ENCODE measurements at places on chromosomes 1 and 21.
A peak's percentile ranks its signal among the peaks of the same experiment; 100 is the strongest.

DNA sequence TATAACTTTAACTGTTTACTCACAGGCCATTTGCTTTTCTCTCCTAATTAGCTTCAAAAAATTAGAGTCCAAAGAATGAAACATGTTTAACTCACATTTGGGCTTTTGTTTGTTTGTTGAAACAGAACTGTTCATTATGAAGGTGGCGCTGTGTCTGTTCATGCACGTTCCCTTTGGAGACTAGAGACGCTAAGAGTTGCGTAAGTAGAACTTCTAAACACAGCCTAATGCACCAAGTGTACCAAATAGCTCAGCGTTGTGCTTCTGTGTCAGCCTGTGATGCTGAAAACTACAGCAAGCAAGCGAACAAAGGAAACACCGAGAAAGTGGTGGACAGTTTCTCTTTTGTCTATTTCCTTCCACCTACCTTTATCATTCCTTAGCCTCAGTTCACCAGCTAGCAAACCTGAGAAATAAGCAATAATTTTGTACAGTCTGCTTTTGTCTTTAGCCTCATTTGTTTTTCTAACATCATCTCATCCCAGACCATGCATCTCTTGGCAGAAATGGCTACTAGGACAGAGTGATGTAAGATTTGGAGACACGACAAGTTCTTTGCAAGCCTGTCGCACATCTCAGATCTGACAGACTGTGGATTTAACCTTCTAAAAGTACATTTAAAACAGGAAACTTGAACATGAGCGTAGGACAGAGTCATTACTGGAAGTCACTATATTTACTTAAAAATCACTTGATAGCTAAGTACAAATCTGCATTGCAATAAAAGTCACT is 375.1 kb downstream of the RYR2 start:
- no peak for DNase-seq

DNA sequence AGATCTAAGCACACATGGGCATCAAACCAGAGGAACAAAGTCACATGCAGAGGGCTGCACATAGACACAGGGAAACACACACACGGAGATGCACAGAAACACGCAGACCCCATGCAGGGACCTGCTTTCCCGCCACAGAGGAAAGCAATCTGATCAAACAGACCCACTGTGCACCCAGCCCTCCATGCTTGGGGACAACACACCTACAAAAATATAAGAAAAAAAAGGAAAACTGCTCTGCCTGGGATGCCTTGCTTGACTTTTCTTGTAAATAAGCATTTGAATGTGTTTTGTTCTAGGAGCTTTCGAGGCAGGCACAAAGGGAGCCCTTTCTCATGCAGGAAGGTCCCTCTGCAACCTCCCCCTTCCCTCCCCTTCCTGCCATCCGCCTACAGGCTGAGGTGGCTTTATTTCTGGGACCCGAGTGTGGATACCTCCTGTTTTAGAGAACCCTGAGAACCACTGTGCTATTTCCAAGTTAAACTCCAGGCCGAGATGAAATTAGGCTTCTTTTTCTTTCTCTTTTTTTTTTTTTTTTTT is 3.5 kb upstream of the ICMT start:
- no peak for DNase-seq

DNA sequence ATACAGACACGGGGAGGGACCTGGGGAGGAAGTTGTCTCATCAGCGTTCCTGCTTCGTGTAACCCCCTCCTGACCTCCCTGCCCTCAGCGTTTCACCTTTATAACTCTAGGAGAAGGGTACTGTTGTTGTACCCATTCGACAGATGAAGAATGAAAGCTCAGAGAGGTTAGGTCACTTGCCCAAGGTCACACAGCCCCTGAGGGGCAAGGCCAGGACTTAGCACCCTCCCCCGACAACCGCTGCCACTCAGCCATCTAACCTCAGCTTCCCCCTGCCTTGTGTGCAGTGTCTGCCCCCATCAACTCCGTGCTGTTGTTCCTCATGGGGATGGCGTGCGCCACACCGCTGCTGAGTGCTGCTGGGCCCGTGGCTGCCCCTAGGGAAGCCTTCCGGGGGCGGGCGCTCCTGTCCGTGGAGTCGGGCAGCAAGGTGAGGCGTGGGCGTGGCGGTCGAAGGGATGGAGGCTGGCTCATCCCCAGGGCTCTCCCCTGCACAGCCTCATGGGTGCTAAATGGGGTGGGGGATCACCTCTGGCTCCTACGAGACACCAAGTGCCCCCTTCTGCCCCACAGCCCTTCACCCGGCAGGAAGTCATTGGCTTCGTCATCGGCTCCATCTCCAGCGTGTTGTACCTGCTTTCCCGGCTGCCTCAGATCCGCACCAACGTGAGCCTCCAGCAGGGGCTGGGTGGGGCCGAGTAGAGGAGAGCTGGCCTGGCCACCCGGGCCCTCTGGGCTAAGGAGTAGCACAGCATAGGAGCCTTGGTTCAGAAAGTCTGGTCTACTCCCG is 14.0 kb downstream of the SLC66A1 start:
- DNase-seq: no peak

DNA sequence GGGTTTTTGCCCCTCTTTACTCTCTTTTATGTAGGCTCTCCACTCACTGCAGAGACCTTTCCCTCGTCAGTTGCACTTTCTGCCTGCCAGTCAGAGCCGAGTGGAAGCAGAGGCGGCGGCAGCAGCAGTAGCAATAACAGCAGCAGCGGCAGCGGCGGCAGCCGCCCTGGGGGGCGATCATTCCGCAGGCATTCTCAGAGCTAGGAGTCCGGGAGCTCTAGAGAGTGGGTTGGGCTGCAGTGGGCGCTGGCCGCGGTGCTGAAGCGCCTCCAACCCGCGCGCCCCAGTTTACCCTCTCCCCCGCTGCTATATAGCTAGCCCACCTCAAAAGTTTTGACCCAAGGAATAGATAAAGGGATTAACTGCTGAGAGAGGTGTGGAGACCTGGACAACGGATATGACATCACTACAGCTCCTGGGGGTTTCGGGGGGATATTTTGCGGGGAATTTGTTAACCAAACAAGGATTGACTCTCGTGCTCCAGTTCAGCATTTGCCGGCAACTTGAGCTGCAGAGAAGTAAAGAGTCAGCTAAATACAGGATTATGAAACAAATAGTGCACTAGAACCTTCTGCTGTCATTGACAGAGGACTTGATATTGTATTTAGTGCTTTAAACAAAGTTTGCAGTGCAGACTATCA is at the start of gene OLFM3:
TSS of gene OLFM3 (minus strand) at position 102 of the 641 bp plus-strand sequence.
- peak; percentile 9 for DNase-seq

DNA sequence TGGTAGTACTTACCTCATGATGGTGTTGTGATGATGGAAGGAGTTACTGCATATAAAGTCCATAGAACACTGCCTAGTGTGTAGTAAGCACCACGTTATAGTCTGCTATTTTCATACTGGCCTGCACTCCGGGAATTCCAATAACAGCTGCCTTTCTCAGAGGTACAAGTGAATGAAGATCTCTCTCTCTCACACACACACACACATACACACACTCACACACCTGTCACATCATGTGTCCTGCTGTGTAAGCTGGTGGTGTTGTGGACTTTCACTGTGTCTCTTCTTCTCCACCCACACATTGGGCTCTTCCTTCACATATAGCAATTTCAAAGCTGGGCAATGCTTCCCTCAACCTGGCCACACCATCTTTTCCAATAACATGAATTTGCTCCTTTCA is 33.4 kb upstream of the ST6GALNAC5 start:
- no peak for DNase-seq

DNA sequence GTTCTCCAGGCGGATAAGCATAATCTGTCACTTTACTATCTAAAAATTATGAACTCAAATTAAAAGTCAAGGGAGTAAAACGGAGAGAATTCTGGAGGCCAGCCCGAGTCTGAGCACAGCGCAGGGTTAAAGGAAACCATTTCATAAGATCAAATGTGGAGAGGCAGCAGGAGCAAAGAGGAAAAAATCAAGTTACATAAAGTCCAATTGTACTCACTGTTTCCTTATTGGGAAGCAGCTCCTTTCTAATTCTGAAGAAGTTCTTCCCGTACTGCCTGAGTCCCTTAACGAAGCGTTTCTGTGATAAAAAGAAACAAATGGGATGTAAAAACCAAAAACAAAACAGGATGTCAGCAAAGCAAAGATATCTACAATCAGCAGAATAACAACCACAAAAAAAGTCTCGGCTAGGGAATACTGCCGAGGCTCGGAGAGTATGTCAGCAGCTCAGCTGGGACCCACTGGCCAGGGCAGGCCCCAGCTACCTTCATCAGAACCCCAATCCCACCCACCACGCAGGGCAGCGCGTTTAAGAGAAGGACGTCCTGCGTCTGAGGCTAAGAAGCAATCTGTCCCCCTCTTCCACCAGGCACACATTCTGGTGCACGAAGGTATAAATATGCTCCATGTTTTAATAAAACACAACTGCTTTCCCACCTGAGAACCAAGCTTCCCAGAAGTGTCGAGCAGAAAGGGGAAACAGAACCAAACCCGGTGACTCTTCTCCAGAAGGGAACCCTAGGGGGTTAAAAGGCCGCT is 104.8 kb downstream of the SLC45A1 start:
- DNase-seq: peak; percentile 46

DNA sequence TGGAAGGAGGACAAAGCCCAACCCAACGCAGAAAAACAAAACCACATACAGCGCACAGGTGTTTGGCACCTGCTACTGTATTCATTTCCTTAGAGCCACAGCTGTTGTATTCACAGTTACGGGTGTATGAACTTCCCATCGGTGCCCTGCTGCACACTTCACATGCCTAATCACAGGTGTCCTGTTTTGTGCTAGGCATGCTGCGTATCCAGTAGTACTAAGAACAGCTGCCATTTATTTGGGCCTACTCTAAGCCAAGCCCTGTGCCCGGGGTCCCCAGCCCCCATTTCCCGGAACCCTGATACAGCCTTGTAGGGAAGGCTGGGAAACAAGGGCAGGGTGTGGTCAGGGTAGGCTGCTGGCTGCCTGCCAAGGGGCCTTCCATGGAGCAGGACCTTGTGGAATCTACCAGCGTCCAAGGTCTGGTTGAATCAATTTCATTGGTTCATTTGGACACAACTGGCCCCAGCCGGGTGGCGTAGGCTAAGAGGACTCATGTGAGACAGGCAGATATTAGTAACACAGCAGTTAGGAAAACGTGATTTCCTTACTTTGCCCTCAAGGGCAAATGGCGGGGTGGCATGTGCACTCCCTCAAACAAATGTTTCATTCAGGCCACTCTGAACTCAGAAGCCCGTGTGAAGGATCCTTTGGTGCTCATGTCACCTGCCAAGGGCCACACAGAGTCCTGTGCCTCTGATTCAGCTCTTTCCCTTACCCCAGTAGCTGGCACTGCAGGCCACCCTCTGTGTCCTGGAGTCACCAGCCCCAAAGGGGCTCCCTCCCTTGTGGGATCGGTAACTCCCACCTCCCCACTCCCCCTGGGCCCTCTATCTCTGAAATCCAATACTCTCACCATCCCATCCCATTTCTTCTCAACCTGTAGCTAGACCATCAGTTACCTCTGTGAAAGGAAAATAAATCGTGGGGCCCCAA is 986 bp upstream of the RNF186 start:
- no peak for DNase-seq

GRCh38 chr1:162370161-162370560 is 6.5 kb downstream of the SPATA46 start:
- no peak for DNase-seq
